Glomerular endothelial cell (primary cell): ENCODE measurements at places on chromosomes 16 and 17. TPM values are rescaled to one million over a fixed set of nuclear protein-coding genes. Genes with fewer than 3 reads are reported as not detected.

DNA sequence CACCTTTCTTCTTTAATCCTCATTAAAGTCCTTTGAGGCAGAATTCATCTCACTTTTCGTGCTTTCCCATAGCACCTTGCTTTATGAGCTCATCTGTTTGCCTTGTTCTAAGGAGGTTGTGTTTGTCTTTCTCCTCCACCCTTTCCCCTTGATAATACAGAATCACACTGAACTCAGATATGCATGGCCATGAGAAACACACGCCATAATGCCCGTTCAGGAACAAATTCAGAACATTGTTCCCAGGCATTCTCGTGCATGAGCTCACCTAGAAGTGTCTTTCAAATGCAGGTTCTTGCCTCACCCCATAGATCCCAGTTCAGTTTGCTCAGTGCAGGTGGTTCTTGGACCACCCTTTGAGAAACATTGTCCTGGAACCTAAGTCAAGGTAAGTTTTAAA is 71.1 kb downstream of the TMEM114 start:
- no peak for DNase-seq

GRCh38 chr17:10177131-10177912 is 21.1 kb downstream of the GAS7 start:
- DNase-seq, result no peak

GRCh38 chr16:11006656-11007055 is 62.3 kb downstream of the CLEC16A start:
- no peak for DNase-seq

DNA sequence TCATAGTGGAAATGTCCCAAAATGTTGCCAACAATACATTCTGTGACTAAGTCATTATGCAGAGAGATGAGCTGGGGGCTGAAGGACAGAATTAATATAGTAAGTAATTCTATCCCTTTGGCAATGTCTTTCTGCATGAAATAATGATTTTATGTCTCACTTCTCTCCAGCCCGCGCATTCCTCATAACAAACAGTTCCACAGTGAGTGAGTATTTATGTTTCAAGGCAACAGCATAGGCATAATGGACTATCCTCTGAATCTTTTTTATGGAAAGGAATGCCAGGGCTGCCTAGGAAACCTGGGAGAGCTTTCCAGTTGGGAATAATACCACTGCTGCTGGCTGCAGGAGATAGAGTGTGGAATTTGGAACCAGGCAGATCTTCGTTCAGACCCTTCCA is 477.7 kb downstream of the HS3ST4 start:
- DNase-seq, result no peak

GRCh38 chr17:82705756-82706155 is 7.3 kb upstream of the RAB40B start:
- DNase-seq, result no peak

- DNase-seq, result no peak
These were observed 22.6 kb upstream of the GOSR1 start for GRCh38 chr17:30454635-30455034.

GRCh38 chr17:55163408-55163807 is 101.4 kb upstream of the HLF start:
- DNase-seq, result no peak

DNA sequence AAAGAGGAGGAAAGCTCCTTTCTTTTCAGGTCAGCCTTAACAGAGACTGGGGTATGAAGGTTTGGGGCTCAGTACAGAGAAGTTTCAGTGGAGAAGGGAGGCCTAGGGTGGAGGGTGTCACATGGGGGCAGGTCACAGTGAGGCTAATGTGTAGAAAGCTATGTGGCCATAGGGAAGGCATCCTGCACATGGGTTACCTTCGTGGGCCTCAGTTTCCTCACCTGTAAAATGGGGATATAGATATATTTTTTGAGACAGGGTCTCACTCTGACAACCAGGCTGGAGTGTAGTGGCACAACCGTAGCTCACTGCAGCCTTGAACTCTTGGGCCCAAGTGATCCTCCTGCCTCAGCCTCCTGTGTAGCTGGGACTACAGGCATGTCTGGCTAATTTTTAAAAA is 41.8 kb downstream of the EMP2 start:
- no peak for DNase-seq

- DNase-seq, result no peak
These were observed 885 bp upstream of the SLC35B1 start for GRCh38 chr17:49708515-49709183.

The SOX9 gene
- 6.9 TPM in 2 replicates for total RNA-seq

The ZSCAN10 gene
- total RNA-seq, result not detected in 2 replicates

The KIF19 gene
- 17.2 and 21.4 TPM in 2 replicates for total RNA-seq

The MED31 gene
- total RNA-seq, result 12.0 and 15.7 TPM in 2 replicates

The ANKFY1 gene
- total RNA-seq, result 32.4 and 46.0 TPM in 2 replicates

The KLHL10 gene
- total RNA-seq, result not detected in 2 replicates

The CRHR1 gene
- not detected in 2 replicates for total RNA-seq

The TNS4 gene
- total RNA-seq, result not detected in 2 replicates
